ENCODE measurements at places on chromosomes 3 and 15. TPM values are rescaled to one million over a fixed set of nuclear protein-coding genes. Genes with fewer than 3 reads are reported as not detected.

- DNase-seq: no peak
Measured at GRCh38 chr3:64928683-64929082, 240.9 kb upstream of the ADAMTS9 start.

DNA sequence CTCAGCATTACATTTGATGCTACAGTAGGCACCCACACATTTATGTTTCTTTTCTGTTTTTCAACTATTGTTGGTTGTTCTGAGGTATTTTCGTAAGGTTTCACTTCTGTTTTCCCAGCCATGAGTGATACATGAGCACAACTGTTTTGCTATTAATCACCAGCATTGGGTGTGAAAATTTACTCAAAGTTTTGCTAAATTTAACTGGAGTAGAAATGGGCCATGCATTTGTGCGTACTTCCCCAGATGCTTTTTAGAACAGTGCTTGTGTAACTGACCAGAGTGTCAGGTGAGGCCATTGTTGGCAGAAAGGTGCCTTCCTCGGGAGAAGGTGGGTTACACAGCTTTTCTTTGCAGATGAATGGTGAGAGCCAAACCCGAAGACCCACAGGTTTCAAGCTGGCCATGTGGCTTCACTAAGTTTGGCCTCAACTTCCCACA lies 70.4 kb downstream of the ST6GAL1 start:
- no peak for DNase-seq

DNA sequence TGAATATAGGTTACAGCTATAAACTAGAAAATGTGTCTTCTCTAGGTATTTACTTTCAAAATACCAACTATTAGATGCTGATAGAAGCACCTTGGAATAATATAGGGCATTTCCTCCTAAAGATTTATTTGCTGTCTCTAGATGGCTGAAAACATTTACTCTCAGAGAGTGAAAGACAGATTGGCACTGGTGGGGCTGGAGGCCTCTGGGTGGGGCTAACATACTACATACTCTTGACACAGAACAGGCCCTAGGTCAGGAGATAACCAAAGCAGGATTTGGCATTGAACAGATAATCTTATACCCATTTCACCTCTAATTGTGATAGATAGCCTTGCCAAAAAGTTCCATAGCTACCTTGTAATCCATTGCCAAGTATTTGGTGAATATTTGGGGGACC lies 253.3 kb upstream of the TBC1D5 start:
- no peak for DNase-seq

- no peak for DNase-seq
Measured at GRCh38 chr3:132564070-132564465, 33.0 kb upstream of the ACKR4 start.

DNA sequence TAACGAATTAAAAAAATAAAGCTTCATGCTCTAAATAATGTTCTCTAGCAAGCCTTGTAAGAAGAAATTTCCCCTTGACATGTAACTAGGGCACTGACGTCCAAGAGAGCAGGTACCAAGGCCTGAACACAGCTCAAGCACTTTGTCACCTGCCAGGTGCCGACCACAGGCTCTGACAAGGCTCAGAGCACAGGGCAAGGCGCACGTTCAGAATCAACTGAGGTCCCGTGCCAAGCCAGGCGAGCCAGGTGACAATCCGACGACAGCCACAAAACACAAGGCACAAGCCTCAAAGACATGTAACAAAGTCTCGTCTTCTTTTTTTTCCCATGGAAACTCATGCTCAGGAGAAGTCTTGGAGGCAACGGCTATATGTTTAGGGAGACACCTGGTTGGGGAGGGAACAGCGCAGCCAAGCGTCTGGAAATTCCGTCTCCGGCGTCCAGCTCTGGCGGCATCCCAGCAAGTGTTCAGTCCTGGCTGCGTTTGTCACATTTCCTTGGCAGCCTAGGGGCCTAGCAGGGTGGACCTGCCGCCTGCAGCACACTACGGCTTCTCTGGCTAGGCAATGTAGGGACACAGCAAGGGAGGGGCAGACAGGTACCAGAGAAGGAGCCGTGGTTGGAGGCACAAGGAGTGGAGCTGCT lies 76.7 kb downstream of the ADAMTS17 start:
- DNase-seq: peak; percentile 75

GRCh38 chr15:65366122-65366892 lies 11.5 kb downstream of the IGDCC3 start:
- DNase-seq: no peak

DNA sequence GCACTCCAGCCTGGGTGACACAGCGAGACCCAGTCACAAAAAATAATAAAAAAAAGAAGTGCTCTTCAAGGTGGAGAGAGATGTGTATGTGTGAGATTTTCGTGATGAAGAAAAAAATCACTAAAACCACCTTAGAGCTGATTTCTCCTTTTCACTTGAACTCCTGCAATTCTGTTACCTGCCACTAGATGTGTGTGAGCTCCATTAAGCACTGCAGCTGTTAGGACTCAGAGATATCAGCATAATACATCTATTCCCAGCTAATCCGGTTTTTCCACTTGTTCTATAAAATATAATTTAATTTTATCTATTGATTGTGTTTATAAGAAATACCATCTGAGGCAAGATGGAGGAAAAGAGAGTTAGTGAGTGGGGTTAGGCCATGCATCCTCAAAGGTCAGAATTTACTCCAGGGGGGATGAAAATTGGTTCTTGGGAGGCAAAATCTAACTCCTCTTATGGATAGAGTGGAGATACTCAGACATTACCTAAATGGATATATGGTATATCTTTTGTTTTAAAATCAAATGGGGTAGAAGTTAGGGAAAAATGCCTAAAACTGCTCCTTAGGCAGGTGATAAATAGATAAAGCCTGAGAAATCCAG lies 152.7 kb downstream of the IL20RB start:
- peak; percentile 21 for DNase-seq

- peak; percentile 46 for DNase-seq
Measured at GRCh38 chr3:37891227-37891626, 29.5 kb downstream of the CTDSPL start.

- DNase-seq: peak; percentile 74
Measured at GRCh38 chr15:64897345-64897985, 14.2 kb upstream of the ANKDD1A start.

DNA sequence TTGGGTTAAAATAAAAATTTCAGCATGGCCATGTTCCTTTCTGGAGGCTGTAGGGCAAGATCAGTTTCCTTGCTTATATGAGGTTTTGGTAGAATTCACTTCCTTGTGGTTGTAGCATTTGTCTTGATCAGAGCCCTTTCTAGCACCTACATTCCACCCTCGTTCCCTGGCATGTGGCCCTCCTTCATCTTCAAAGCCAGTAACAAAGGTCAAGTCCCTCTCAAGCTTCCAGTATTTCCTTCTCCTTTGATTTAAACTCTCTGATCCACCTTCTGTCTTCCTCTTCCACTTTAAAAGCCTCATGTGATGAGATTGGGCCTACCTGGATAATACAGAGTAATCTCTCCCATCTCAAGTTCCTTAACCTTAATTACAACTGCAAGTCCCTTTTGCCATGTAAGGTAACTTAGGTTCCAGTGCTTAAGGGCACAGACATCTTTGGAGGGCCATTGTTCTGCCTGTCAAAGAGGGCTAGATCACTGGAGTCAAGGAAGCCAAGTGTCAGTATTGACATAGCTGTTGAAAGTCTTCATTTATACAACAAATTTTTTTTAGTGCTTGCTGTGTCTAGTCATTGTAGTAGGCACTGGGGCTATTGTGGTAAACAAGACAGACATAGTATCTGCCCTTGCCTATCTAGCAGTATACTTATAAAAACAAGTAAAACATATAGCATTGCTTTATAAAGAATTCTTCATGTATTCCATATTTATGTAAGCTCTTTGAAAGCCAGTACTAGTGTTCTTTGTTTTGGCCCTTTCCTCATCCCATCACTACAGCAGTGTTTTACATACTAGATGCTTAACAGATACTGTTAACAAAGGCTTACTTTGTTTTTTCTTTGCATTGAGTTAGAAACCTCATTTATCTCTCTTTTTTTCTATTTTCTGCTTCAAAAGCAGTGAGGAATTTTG lies 40.7 kb downstream of the GLCE start:
- DNase-seq: no peak

- no peak for DNase-seq
Measured at GRCh38 chr3:139468399-139468798, 7.9 kb downstream of the RBP2 start.

DNA sequence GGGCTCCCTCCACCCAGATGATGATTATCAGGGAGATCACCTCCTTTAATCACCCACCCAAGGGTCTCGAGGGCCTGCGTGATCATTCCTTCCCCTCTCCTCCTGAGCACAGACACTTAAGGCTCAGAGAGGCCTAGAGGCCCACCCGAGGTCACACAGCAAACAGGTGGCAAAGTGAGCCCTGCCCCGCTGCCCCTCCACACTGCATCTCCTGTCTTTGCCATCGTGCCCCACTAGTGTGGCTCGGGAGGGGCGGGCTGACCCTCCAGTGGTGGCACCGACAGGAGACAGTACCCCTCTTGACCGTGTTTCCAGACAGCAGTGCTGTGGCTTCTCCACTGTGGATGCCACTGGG lies 4.9 kb upstream of the PLXND1 start:
- no peak for DNase-seq

GRCh38 chr15:84836844-84837243 lies 19.7 kb downstream of the ALPK3 start:
- no peak for DNase-seq

GRCh38 chr3:98972720-98973119 lies 71.2 kb upstream of the DCBLD2 start:
- DNase-seq: no peak

DNA sequence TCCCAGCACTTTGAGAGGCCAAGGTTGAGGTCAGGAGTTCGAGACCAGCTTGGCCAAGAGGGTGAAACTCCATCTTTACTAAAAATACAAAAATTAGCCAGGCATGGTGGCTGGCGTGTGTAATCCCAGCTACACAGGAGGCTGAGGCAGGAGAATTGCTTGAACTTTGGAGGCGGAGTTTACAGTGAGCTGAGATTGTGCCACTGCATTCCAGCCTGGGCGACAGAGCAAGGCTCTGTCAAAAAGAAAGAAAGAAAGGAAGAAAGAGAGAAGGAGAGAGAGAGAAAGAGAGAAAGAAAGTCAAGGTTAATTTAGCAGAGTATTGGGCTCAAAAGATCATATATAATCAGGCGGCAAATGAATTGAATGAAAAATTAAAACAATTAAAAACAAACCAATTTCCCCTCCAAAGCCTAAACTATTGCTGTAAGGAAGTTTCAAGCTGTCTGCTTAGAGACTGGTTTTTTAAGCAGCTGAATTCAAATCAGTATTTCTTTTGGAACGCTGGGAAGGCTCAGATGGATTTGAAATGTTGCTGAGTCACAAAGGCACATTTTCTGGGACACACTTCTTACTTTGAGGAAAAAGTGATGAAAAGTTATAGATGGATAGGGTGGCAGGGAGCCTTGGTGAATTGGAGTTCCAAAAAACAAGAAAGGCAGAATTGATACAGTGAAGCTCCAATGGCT lies 81.3 kb upstream of the BHLHE40 start:
- no peak for DNase-seq

DNA sequence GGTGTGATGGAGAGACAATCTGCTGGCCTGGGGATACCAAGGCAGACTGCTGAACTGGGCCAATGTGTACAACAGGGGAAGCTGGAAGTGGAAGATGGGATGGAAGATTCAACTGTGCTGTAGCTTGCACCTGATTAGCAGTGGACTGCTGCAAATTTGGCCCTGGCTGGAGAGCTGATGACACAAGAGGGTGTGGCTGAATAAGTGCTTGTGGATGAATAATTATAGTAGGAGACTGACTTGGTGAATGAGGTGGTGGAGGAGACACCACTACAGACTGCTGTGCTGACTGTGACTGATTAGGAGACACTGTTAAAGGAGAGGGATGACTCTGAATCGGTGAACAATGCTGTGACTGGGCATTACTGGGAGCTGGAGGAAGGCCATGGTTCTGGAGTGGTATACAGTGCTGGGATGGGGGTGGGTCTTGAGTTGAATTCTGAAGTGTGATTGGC lies 52.5 kb downstream of the PHC3 start:
- no peak for DNase-seq

- peak; percentile 57 for DNase-seq
Measured at GRCh38 chr3:15148614-15149013, 49.7 kb upstream of the RBSN start.

DNA sequence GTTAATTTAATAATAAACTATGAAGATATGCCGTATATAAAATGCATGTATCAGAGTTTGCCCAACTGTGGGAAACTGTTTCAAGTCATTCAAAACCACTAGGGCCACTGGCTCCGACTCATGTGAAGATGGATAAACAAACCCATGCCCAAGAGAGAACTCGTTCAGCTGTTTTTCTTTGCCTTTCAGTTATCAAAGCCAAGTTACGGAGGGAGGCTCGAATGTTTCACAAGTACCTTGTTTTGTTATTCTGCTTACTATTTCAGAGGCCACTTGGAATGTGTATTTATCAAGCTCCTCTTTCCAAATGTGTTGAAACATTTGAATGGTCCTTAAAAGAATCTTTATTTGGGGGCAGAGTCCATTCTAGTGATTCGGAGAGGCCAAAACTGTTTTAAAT lies 82.1 kb downstream of the DUT start:
- DNase-seq: no peak

GRCh38 chr3:28287046-28287445 lies 45.6 kb downstream of the CMC1 start:
- DNase-seq: no peak

DNA sequence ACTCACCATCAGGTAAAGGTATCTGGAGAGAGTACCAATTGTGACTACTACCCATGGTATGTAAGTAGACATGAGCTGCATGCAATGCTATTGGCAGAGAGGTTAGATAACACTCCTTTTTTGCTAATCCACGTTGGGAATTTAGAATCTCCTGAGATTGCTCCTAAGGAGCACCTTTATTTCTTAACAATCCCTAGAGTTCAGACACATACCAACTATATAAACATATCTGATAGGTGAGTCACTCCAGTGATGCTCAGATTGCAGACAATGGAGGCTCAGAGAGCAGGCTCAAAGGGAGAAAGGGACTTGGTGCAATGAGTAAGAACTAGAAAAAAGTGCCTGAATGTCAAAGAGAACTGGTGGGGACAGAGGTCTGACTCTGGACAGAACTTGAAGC lies 47.0 kb upstream of the LRRFIP2 start:
- DNase-seq: no peak

Gene ACSBG1
- not detected for total RNA-seq

Gene CMTM8
- total RNA-seq: 31.4 TPM

Gene TLR9
- total RNA-seq: not detected

Gene GPR156
- not detected for total RNA-seq

Gene ITIH1
- total RNA-seq: 4.4 TPM

Gene SLC7A14
- not detected for total RNA-seq

Gene GPR149
- total RNA-seq: not detected

Gene GRK7
- total RNA-seq: not detected

Gene RHOV
- total RNA-seq: 6.3 TPM

Gene CAV3
- not detected for total RNA-seq

Gene C2CD4A
- total RNA-seq: 2.1 TPM

Gene NEK11
- total RNA-seq: 3.4 TPM

Gene HYAL1
- total RNA-seq: 13.0 TPM

Gene ULK3
- total RNA-seq: 76.3 TPM

Gene SLC2A2
- total RNA-seq: 2.9 TPM

Gene UACA
- 22.4 TPM for total RNA-seq

Gene TEX55
- not detected for total RNA-seq

Gene SERPINI2
- 167 TPM for total RNA-seq

Gene IGDCC3
- total RNA-seq: not detected

Gene EPM2AIP1
- total RNA-seq: 10.9 TPM

Gene UBE2Q2
- 15.2 TPM for total RNA-seq

Gene SH2D7
- total RNA-seq: not detected

Data from body of pancreas (tissue), 4 donors.